ENCODE measurements at places on chromosomes 12 and 14. TPM values are rescaled to one million over a fixed set of nuclear protein-coding genes. Genes with fewer than 3 reads are reported as not detected.

- DNase-seq = no peak
These were observed 267.2 kb upstream of the DIO3 start for GRCh38 chr14:101294136-101294535.

GRCh38 chr14:59870277-59871165, at the start of gene RTN1:
TSS of gene RTN1 (minus strand) at chr14:59870776. CDS start at chr14:59870630, 146 bp downstream.
- DNase-seq = peak; percentile 5

- DNase-seq = no peak
These were observed 34.8 kb upstream of the RCOR1 start for GRCh38 chr14:102557434-102558226.

GRCh38 chr14:94161981-94162380, 12.1 kb upstream of the PPP4R4 start:
- no peak for DNase-seq

GRCh38 chr12:41663598-41664265, 475.6 kb downstream of the PDZRN4 start:
- no peak for DNase-seq

DNA sequence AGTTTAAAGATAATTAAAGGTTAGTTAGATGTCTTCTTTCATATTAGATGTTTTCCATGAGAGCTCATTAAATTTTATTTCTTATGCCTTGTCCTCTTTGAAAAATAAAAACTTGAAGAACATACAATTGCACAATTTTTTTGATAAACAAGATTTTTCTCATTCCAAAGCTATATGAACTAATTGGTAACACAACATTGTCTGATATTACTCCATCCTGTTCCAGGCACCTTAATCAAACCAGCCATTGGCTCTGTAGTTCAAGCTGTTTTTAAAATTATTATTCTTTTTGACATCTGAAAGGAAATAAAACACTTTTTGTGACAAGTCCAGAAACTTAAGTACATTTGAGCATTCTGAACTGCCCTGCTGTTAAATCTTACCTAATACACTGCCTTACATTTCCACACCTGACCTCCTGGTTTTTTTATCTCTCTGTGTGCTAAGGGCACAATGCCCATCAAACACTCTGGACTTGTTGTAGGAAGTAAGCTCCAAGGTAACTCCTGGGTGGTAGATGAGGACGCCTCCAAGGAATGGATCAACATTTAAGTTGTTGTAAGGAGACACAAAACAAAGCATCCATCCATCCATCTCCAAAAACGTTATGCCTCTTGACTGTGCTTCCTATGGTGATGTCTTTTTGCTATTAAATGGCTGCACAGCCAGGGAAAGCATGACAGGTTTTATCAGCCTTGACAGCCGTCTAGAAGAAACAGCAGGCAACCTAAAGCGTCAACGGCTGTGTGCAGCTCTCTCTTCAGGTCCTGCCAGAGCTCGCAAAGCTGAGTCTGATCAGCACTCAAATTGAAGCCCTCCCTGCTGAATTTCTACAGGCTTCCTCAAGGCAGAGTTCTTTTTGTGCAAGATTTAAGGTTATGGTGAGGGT, 449.9 kb upstream of the FLRT2 start:
- no peak for DNase-seq

DNA sequence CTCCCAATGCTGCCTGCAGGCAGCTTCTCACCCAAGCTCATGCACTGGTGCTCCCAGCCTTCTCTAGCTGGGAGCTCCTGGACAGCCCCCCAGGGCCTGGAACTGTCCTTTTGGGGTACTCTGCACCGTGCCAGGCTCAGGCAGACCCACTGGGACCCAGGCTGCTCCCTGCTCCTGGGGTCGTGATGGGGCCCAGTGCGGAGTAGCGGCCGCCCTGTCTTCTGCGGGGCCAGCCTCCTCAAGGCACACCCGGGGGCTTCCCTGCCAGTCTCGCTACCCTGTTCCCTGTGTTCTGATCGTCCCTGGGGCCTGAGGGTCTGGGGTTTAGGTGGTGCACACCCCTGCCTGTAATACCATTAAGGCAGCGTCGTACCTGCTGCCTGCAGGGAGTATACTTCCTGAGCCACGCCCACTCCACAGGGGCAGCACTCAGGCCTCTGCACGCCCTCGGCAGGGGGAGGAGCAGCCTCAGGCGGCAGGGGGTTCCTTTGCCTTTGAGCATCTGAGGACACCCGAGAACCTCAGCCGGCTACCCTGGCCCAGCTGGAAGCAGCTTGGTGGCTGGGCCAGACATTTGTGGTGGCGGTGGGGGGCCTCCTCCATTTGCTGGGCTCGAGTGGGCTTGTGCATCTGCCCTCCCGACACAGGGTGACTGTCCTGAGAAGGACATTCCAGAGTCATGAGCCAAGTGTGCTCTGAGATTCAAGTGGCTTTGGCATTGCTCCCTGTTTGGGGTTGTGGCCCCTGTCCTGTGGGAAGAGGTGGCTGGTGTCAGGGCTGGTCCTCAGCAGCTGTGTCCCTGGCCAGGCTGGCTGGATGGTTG, 9.2 kb upstream of the CRIP2 start:
- no peak for DNase-seq

DNA sequence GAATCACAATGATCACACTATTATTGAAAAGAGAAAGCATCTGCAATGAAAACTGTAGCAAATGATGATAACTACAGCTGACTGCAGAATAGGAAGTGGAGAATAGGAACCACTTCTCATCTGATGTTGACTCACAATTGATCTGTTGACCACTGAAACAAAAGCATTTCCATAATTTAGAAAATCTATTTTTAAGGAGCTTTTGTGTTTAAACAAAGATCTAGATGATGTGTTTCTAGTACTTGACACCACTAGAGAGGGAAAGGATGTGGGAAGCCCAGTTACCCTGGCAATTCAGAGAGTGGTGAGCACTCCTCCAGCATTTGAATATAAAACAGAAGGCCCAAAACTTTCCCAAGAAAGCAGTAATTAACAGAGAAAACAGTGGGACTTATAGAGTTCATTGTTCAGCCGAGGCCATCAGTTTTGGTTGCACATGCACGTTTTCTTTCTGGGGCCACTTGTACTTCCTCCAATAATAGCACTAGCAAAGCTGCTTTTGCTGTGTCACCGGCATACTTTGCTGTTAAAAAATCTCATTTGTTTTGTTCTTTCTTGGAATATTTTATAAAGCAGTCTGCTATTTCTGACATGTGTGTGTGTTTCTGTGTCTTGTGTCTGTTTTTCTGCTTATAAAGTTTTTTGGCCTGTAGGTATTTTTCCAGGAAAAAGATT, 76.1 kb upstream of the HECTD1 start:
- no peak for DNase-seq

- no peak for DNase-seq
These were observed 116.7 kb downstream of the PRKCH start for GRCh38 chr14:61438036-61438435.

The PLEKHD1 gene
- not detected for total RNA-seq

The FAM181A gene
- total RNA-seq = not detected

The AKAP3 gene
- 0.44 TPM for total RNA-seq

The GLIPR1L1 gene
- total RNA-seq = not detected

The LMNTD1 gene
- not detected for total RNA-seq

The SLC25A21 gene
- 28.7 TPM for total RNA-seq

Measured in K562 (cell line).